Kidney (tissue), 22 donors: ENCODE measurements at places on chromosomes 7 and 10.

- DNase-seq: no peak
Observed at GRCh38 chr7:40946549-40946948, 756.3 kb downstream of the INHBA start.

DNA sequence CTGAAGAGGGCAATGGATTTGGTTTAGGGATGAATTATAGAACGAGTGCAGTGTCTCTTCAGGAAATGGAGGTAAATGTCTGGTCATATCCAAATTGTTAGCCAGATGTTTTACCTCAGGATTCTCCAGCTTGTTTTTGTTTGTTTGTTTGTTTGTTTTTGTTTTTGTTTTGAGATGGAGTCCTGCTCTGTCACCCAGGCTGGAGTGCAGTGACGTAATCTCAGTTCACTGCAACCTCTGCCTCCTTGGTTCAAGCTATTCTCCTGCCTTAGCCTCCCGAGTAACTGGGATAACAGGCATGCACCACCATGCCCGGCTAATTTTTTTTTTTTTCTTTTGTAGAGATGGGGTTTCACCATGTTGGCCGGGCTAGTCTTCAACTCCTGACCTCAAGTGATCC is 6.9 kb downstream of the C10orf120 start:
- DNase-seq: no peak

DNA sequence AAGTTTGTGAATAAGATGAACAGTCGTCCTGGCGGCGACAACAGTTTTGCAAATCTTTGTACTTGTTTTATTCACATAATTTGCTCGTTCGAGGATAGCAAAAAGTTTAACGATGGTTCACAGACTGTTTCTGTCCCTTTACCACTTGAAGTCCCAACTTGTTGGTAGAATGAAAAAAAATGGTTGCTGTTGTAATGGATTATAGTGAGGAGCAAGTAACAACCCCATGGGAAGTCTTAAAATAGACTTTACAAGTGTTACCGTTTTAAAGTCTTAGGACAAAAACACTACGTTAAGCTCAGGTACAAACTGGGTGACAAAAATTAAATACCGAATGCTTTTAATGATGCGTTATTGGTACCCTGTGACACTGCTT is 589 bp downstream of the LSM8 start:
- DNase-seq: no peak

DNA sequence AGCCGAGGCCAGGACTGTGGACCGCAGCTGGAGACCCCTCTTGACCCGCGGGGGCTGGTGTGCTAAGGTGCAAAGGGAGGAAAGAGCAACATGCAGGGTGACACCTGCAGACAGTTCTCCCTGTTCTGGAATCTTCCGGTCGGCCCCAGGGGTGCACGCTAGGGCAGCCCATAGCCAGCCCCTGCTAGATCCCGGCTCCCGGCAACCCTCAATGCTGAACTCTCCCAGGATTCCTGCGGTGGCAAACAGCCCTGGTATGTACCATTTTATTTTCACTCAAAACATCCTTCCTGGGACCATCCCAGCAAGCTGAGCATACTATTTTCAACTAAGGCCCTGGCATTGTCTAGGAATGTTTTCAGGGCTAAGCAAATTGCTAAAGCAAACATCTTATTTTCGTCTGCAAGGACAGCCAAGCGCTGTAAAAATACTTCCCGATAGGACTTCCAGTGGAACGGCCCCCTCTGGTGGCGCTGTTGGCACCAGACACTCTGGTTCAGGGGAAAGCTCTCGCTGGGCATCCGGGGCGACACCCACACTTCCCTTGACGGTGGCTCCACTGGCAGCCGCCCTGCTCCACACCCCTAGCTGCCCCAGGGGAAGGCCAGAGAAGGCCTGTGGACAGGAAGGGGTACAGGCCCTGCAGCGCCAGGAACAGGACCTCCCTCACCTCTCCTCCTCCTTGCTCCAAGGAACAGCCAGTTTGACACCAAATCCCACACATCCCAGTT is 99.4 kb downstream of the CTBP2 start:
- peak; percentile 87 for DNase-seq

DNA sequence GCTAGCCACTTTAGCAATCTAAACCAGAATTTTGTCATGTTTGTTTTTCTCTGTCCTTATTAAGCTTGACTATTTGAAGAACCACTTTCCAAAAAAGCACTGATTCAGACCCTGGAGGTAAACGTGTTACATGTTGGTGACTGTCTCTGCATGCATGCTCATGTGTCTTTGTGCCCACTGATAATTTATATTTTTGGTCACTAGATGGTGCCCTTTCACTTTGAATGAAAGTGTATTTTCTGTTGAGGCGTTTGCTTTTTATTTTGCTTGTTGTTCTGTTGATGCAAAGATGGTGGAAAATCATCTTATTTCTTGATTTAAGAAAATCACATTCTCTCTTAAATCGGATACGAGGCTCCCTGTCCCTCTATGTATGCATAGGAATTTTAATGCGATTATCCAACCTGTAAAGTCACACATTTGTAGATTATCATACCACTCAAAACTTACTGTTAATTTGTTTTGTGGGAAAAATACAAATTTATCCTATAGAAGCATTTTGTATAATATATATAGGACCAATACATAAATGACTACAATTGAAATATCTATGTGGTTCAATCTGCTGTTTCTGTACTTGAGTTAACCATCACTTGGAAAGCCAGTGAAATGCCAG is 269.3 kb downstream of the BICC1 start:
- DNase-seq: peak; percentile 77

GRCh38 chr7:48904975-48905374 is 19.4 kb upstream of the CDC14C start:
- DNase-seq: no peak

GRCh38 chr10:124692100-124692446 is 52.1 kb downstream of the FAM53B start:
- peak; percentile 74 for DNase-seq

- no peak for DNase-seq
Observed at GRCh38 chr10:21824409-21824808, 179.1 kb downstream of the DNAJC1 start.

DNA sequence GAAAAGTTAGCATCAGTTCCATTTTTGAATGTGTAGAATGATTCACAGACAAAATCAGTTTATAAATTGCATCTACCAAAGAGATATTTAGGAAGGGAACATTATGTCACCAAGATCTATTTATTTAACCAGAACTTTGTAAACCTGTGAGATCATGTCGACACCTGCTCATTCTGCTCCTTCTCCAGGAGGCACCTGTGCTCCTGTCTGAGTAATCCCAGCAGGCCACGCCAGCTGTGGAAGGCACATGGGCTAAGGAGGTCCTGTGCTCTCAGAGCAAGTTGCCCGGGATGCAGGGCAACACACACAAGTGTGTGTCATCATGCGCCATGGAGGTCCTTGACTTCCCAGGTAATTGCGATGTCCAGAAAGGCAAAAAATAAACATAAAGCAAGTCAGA is 45.5 kb upstream of the ADARB2 start:
- no peak for DNase-seq

GRCh38 chr7:143978585-143978984 is 21.5 kb upstream of the OR6B1 start:
- DNase-seq: no peak

DNA sequence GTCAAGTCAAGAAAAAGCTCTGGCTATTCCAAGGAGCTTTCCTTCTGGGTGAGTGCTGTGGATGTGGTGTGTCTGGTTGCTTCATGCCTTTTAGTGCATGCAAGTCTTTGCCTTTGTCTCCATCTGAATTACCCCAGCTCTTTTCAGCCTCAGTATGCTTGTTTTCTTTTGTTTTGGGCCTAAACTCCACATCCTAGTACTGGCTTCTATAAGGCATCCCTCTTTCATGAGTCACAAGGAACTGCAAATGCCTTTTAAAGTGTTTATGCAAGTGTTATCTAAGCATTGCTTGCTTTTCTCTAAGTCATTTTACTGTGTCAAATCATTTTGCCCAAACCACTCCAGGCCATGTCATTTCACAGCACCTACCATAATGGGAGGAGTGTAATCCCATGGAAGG is 132.1 kb downstream of the PLCE1 start:
- DNase-seq: no peak

DNA sequence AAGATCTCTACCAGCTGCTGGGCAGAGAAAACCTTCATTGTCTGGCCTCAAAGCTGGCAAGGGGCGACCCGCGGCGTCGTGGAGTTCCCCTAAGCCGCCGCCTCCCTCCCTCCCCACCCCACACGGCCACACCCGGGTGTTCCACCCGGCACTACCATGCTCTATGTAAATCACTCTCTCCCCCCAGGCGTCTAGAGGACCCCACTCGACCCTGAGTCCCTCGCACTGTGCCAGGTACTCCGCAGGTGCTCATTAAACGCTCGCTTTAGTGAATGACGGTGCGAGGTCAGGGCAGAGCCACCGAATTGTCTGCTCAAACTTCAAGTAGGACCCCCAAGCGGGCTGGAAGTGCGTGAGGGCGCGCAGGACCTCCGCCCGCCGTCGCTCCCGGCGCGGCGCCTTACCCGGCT is 628 bp downstream of the PARP12 start:
- DNase-seq: peak; percentile 69

GRCh38 chr10:50874723-50875122 is 10.7 kb downstream of the A1CF start:
- no peak for DNase-seq

DNA sequence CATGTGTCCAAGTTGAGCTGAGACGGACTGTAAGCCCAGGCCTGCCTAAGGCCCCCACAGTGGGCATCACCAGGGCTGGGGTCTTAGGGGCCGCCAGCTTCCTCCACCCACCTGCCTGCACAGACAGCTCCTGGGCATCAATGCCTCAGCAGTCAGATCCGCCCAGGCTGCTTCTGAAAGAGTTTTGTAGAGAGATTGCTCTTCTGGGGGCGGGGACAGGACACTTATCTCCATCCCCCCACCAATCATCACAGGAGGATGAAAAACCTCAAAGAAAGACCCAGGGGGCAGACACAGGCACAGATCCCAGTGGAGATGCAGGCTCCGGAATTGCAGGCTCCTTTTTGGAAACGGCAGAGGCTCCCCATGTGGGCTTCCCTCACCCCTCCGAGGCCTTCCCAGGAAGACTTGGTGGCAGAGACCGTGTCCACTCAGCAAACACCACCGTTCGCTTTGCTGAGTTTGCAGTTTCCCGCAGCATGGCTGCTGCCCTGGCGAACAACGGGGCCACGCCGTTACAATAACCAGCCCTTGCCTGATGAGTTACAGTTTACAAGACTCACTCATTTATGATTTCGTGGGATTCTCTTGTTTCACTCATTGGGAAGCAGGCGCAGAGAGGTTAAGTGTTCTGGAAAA is 96.4 kb downstream of the MKI67 start:
- no peak for DNase-seq

DNA sequence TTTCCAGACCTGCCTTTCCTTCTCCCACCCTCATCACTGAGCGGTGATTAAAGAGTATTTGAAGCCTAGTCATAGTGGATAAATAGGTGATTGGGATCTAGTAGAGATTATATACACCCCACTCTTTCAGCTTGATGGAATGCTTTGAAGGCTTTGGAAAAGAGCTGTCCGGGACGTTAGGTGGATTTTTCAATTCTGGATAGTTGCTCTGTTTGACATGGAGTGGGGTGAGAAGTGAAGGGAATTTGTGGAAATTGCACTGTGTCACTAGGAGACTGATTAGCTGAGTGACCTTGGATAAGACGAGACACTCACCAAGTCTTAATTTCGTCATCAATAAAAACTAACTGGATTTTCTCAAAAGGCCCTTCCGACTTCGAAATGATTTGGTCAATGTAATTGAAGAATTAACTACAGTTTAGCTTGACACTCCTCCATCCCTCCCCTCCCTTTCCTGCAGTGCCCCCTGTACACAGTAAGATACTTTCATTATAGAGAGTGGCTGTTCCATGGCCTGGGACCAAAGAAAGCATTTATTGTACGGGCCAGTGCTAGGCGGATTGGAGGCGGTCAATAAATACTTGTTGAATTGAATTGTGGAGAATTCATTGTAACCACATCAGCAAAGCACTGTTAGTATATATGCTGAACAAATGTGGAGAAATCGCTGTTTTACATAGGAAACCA is 962 bp downstream of the ZKSCAN1 start:
- no peak for DNase-seq

GRCh38 chr10:25261558-25261957 is 86.8 kb downstream of the GPR158 start:
- DNase-seq: no peak

GRCh38 chr10:43452356-43452914 is 15.5 kb downstream of the ZNF487 start:
- DNase-seq: no peak

DNA sequence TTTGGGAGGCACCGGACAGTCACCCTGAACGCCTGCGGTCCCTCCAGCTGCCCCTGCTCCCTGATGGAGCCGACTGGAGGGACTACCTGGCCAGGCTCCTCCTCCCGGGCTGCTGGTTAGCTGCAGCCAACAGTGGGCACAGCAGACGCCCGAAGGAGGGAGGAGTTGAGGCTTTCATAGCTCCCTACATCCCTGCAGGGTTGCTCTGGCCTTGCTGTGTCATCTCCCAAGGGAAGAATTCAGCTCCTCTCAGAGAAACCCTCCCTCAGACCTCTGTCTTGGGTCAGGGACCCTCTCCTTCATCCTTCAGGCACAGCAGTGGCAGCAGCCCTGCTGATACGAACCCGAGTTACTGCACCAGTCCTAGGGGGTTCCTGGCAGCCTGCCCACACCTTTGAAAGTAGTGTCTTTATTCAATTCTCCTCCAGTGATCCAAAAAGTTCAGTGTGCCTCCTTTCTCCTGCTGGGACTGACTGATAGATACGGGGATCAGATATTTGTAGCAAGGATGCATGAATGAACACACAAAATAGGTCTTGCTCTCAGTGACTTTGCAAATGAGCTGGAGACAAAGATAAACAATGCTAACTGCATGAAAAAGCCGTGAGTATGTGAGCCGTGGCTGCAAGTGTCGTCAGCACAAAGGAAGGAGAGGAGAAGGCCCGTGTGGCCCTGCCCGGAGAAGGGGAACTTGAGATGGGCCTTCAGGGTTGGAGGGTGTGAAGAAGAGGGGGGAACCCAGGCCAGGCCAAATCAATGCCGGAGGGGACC is 136.6 kb downstream of the PRKAG2 start:
- peak; percentile 60 for DNase-seq

DNA sequence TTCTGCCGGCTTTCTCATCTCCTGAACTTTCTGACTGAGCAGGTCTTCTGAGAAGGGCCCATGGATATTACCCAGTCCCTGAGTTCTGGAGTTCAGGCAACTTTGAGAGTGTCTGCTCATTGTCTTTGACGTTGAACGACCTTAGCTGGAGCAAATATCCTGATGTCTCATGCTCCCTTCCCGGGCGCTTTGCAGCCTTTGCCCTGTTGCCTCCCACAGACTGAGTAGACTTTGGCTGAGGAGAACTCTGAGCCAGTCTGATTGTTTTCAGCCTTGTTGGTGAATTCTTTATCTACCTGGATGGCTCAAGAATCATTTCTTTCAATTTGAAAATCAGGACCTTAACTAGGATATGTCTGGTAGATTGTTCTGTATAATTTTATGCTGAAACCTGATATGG is 353.7 kb downstream of the GLRX3 start:
- DNase-seq: no peak

GRCh38 chr7:14846405-14846804 is 56.1 kb downstream of the DGKB start:
- no peak for DNase-seq

- no peak for DNase-seq
Observed at GRCh38 chr7:153930696-153931095, 121.5 kb upstream of the DPP6 start.

- DNase-seq: no peak
Observed at GRCh38 chr10:83881661-83882060, 257.6 kb upstream of the GHITM start.
